ENCODE measurements at places on chromosomes 13 and 19. TPM values are rescaled to one million over a fixed set of nuclear protein-coding genes. Genes with fewer than 3 reads are reported as not detected.

GRCh38 chr13:50388481-50388880, 373.2 kb downstream of the KCNRG start:
- DNase-seq: no peak

- DNase-seq: no peak
These were observed 5.5 kb upstream of the YJEFN3 start for GRCh38 chr19:19523177-19523576.

DNA sequence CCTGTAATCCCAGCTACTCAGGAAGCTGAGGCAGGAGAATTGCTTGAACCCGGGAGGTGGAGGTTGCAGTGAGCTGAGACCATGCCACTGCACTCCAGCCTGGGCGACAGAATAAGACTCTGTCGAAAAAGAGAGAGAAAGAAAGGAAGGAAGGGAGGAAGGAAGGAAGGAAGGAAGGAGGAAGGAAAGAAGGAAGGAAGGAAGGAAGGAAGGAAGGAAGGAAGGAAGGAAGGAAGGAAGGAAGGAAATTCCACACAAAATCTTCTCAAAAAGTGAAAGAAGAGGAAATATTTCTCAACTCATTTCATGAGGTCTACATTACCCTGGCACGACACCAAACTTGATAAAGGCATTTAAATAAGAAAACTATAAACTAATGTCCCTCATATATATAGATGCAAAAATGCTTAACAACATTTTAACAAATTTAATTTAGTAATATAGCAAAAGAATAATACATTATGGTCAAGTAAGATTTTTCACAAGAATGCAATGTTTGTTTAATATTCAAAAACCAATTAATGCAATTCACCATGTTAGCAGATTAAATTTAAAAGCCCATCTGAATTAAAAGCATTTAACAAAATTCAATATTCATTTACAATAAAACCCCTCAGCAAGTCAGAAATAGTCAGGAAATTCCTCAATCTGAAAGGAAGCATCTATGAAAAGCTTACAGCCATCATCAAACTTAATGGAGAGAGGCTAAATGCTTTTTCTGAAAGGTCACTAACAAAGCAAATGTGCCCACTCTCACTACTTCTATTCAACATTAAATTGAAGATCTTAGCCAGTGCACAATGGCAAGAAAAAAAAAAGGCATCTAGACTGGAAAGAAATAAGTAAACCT, 12.0 kb upstream of the CPB2 start:
- DNase-seq: no peak

DNA sequence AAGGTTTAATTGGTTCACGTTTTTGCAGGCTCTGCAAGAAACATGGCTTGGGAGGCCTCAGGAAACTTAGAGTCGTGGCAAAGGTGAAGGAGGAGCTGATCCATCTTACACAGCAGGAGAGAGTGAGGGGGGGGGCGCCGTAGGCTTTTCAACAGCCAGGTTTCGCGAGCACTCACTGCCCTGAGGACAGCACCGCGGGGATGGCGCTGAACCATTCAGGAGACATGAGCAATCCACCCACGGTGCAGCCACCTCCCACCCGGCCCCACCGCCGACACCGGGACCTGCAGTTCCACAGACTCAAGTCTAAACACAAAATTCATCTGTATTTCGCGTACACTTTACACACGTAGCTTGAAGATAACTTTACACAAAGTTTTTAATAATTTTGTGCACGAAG, 73.6 kb downstream of the KDM4B start:
- no peak for DNase-seq

GRCh38 chr13:93316841-93317240, 90.2 kb downstream of the GPC6 start:
- no peak for DNase-seq

DNA sequence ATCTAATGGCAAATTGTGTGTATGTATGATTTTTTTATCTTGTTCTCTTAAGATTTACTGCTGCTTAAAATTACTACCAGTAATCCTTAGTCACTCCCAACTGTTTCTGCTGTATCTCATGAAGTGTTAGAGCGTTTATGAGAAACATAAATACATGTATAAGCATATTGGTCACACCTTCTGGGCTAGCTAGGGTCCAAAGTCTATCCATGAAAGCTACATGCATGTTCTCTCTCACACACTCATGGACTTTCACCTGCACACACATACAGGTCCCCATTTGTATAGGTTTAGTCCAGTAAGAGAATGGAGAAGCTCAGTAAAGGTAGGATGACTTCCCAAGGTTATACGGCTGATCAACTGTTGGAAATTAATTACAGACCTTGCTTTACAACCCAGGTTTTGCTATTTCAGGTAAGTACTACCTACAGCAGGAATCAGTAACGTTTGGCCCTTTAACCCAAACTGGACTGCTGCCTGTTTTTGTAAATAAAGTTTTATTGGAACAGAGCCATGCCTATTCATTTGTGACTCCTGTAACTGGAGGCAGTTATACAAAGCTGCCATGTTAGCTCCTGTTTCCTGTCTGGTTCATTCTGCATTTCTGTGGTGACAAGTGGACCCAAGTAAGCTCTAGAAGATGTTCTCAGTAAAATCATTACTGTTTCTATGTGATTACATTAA, 15.3 kb downstream of the METTL21C start:
- no peak for DNase-seq

- DNase-seq: no peak
These were observed 51.3 kb downstream of the ERICH6B start for GRCh38 chr13:45564133-45564776.

GRCh38 chr13:113845055-113845454, 18.8 kb downstream of the GAS6 start:
- no peak for DNase-seq

Gene ACOD1
- total RNA-seq: not detected

Data from mucosa of gallbladder (tissue), 1 donor.